ENCODE measurements at places on chromosomes 12 and 14.

DNA sequence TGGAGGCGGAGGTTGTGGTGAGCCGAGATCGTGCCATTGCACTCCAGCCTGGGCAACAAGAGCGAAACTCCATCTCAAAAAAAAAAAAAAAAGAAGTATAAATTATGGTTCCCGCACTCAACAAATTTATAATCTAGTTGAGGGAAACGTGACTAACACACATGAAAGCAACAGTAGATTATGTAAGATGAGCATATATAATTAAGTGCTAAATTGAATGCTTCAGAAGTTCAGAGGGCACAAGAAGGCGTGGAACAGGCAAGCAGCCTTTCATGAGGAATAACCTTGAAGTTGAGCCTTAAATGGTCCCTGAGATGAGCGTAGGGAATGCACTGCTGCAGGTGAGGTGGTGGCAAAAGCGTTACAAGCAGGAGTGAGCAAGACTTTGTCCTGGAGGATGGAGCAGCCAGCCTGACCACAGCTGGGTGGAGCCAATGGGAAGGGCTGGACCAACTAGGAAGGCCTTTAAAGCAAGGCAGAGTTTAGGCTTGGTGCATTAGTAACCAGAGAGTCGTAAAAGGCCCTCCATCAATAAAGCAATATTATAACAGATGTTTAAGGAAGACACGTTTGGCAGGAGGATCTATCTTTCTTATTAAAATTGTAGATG, 30.6 kb upstream of the TUBA1A start:
- no peak for DNase-seq

- DNase-seq = no peak
Observed at GRCh38 chr12:86735072-86735471, 478.9 kb upstream of the MGAT4C start.

DNA sequence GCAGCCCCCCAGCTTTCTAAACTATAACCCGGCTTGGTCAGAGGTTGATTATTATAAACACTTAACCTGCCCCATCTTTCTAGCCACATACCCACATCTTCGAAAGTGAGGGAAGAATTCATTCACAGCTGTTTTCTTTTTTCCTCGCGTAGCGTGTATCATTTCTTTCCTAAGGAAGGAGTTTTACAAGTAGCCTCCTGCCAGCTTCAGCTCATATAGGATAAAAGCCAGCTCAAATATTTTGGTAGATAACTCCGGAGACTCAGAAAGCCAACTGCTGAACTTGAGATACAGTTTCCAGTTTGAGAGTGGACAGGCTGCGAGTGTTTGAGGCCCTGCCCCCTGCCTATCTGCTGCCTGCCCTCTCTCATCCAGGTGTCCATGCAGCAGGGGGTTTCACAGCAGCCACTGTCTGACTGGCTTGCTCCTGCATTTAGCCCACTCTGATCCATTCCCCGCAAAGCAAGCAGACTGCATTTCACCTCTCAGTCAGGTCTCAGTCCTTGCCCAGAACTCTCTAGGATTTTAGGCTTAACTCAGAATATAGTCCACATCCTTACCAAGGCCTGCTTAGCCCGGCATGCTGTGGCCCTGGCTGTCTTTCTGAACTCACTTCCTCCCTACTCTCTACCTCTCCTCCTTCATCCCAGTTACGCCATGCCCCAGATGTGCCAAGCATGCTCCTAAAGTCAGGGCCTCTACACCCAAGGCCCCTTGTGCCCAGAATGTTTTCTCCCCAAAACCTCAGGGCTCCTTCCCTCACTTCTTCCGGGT, 46.9 kb downstream of the EVL start:
- DNase-seq = no peak

DNA sequence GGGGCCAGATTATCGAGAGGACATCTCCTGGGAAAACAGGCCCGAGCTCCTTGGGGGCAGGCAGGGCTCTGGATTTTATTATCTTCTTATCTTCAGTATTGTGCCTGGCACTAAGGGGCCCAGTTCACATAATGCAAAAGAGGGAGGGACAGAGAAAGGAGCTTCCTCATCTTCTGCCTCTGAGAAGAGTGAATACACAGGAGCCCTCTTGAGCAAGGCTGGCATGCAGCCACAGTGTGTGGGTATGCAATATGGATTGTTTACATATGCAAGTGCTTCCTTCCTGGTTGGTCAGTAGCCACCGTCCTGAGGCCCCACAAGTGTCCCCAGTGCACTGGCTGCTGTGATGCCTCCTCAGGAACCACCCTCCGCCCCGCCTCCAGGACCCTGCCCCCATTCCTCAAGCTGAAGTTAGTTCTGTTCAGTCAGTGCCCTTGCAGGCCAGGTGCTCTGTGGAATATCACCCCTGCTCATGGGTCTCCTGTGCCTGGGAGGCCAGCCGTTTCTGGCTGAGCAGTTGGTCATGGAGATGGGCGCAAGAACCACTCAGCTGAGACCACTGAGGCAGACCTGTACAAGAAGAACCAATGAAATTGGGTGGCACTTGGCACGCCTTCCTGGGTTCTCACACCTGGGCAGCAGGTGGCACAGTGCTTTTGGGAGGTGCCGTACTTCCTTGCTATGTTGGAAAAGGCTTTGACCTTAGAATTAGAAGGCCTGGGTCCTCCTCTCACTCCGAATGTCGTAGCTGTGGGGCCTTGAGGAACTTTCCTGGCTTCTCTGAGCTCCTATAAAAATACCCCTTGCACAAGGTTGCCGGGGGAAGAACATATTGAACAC, 35.1 kb upstream of the ACTN1 start:
- no peak for DNase-seq

DNA sequence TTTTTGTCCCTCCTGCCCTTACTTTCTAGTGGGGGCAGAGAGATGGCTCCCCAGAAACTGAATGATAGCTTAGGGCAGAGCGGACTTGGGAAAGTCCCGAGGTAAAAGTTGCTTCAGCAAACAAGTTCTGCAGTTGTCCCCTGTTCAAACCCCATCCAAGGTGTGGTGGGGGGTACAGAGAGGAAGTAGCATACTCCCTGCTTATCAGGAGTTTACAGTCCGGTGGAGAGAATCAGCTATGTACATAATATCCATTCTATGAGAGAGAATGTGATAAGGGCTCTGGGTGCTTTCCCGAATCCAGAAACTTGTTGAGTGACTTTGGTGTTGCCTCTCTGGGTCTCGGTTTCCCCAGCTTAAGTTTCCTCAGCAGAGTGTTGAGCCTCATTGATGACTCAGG, 40.4 kb upstream of the VRK1 start:
- no peak for DNase-seq

GRCh38 chr14:53951627-53952303, 4.9 kb downstream of the BMP4 start:
- no peak for DNase-seq

DNA sequence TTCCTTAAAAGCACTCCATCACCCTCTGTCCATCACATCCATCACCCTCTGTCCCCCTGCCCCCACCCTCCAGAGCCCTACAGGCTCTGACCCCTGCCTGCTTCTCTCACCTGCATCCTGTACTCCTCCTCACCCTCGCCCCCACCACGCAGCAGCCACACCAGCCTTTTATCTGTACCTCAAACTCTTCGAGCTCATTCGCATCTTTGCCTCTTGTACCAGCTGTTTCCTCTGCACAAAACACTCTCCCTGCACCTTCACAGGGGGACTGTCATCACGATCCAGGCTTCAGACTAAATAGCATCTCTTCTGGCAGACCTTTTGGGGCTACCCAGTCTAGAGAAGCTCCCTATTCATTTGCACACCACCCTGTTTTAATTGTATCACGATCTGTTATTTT, 24.1 kb downstream of the TMEM229B start:
- DNase-seq = no peak

DNA sequence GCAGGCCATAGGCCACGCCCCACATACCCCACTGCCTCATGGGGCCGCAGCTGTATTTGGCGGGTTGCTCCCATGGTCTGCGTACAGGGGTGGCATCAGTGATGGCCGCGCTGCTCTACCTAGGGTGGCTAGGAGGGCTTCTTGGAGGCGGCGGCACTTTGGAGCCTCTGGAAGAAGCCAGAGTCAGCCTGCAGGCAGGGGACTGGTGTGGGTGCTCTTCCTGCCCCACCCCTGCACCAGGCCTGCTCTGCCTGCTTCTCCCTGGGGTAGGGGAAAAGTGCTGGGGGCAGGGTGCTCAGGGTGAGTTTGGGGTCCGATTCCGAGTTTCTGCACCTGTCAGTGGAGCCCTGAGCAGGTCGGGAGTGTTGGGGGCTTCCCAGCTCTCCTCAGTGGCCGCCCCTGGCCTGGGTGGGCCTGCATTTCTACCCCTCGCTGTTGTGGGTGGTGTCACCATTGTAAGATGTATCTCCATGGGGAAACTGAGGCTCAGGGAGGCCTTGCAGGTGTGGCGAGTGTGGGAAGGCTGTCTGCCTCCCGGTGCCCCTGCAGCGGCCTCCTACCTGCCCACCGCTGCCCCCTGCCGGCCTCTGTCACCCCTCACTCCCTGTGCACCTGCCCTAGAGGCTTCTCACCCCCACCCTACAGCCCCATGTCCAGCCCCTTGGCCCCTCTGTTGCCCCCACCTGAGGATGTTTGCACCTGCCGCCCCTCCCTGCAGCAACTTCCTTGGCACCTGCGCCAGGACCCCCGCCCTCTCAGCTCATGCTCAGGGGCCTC, 5.5 kb downstream of the CEP170B start:
- DNase-seq = no peak

- no peak for DNase-seq
Observed at GRCh38 chr12:100128512-100128908, 14.2 kb downstream of the BLTP3B start.

- DNase-seq = no peak
Observed at GRCh38 chr14:96792003-96792402, 5.2 kb upstream of the VRK1 start.

GRCh38 chr14:58598028-58598803, 39.5 kb upstream of the DACT1 start:
- DNase-seq = no peak

DNA sequence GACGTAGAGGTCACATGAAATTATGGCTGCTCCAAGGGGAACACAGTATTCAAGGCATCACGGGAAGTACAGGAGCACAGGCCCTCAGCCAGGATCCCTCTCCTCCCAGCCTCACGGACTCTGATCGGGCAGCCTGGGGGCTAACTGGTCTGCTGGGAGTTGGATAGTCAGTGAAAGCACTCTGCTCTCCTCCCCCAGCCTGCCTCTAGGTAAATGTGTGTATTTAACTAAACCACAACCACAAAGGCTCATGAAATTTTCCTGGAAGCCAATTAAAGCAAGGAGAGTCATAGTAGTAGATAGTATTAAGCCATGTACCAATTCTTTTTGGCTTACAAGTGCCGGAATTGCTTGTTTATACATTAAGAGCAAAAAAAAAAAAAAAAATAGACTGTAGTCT, 254.3 kb downstream of the MSRB3 start:
- DNase-seq = no peak

GRCh38 chr12:91923864-91924263, 221.8 kb downstream of the BTG1 start:
- DNase-seq = no peak

DNA sequence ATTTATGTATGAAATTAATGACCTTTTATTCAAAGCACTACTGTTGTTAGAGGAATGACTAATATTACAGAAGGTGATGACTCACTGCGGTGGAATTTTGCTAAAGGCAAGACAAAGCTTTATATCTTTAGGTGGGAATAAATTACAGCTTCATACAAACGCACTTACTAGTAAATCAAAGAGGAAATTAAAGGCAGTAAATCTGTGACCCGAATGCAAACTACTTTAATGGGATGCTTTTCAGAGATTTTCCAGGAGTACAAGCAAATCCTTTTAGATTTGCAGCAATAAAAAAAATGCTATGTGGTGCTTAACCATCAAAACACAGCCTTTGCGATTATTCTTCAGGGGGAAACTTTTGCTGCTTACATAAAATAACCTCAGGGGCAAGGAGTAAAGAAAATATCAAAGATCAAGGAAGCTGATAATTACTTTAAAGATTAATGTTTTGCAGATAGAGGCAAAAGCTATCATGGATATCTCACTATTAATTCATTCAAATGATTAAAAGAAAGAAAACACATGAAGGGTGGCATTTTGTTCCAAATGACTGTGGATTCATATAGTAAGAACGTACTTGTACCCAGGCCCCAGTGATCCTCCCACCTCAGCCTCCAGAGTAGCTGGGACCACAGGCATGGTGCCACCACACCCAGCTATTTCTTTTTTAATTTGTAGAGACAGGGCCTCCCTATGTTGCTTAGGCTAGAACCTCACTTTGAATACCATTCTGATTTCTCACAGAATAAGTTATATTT, 98.9 kb downstream of the DENND5B start:
- no peak for DNase-seq

GRCh38 chr12:76701690-76702089, 62.2 kb upstream of the ZDHHC17 start:
- DNase-seq = no peak
